ENCODE measurements at places on chromosomes 1 and 21.
A peak's percentile ranks its signal among the peaks of the same experiment; 100 is the strongest.

- peak; percentile 7 for DNase-seq
Measured at GRCh38 chr1:159960721-159961381, 6.8 kb upstream of the SLAMF9 start.

DNA sequence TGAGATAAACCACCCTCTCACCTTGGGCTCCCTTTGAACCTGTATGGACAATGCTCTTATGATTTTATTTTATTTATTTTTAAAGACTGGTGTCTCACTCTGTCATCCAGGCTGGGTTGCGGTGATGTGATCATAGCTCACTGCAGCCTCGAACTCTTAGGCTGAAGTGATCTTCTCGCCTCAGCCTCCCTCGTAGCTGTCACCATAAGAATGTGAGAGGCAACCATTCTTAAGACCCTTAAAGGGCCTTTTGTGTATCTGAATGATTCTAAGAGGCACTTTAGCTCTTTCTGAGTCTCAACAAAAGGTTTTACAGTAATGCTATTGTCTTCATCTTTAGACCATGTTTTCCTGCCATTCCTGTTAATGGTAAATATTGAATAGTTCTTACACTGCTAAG lies 67.0 kb downstream of the IVNS1ABP start:
- no peak for DNase-seq

- no peak for DNase-seq
Measured at GRCh38 chr1:50476800-50477199, 53.6 kb upstream of the DMRTA2 start.

- peak; percentile 45 for DNase-seq
Measured at GRCh38 chr1:23422241-23422877, 2.2 kb downstream of the TCEA3 start.

DNA sequence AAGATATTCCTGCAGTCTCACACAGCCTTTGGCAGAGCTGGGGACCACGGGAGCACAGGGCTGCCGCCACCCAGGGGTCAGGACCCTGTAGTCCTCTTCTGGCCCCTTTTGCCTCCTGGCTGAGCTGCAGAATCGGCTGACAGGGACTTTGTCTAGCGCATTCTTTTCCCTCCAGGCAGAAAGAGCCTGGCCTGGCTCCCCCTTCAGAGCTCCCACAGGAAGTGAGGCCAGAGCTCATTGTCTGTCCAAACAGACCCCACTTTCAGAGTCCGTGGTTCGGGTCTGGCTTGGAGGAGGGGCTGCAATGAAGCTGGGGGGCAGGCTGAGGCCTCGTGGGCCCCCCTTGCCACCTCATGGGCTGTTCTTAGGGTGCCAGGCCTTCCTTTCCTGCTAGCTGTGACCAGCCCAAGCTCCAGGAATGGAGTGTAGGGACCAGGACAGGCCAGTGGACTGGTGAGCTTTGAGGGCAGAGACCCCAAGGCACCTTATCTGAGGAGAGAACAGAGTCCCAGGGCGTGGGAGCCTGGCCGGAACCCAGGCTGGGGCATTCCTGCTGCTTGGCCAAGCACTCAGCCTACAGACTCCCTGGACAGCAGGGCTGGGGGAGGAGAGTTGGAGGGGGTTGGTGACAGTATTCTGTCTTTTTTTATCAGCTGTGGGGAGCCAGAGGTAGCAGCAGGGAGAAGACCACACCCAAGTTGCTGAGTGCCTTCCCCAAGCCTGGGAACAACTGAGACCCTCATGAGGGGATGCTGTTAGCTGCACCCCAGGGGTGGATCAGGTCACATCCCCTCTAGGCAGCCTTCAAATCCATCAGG lies 4.7 kb downstream of the CELSR2 start:
- no peak for DNase-seq

DNA sequence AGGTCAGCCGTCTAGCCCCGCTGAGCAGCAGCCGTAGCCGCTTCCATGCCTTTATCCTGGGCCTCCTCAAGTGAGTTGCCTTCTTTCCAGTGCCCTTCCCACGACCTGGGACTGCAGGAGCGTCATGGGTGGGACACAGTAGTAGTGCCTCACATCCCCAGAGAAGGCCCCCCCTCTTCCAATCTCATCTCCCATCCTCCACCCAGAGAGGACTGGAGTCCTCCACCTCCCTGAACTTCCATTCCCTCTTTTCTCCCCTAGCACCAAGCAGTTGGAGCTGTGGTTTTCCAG lies 4.9 kb downstream of the RUSC1 start:
- DNase-seq = no peak
